ENCODE measurements at places on chromosomes 13 and 19. TPM values are rescaled to one million over a fixed set of nuclear protein-coding genes. Genes with fewer than 3 reads are reported as not detected.

GRCh38 chr19:6773323-6773931 lies 919 bp downstream of the VAV1 start:
- no peak for DNase-seq

GRCh38 chr19:573519-573825 lies 1.1 kb downstream of the BSG start:
- no peak for DNase-seq

DNA sequence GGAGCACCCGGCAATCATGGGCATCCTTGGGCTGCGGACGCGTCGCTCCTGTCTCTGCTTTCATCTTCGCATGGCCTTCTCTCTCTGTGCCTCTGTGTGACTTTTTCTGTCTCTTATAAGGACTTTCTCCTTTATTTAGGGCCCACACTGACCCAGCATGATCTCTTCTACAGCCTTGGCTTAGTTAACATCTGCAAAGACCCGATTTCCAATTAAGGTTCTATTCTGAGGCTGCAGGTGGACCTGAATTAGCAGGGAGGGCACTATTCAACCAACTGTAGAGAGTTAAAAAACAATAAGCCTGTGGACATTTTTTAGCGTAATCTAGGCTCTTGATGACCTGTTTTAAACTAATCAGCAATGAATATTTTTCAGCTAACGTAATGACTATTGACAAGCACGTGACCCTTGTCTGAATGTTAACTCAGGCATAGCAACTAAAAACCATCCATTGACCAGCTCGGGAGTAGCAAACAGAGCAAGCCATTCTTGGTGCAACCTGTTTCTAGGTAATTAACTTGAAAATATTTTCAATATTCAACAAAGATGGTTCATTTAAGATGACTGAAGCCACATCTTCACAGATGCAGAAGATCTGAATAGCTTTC lies 15.2 kb downstream of the F10 start:
- no peak for DNase-seq

DNA sequence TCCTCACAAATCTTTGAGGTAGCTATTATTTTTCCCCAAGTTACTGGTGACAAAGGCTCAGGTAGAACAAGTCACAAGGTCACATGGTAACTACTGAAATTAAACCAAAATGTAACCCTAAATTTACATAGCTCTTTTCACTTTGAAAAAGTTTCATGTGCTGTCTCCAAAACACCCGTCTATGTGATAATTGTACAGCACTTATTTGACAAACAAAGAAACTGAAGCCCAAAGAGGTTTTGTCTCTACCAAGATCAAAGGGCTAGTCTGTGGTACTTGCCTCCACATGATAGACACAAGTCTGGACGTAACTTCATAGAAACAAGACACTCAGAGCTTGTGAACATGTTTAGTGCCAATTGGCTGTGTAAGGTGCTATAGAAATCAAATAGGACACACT lies 108.3 kb downstream of the SACS start:
- no peak for DNase-seq

GRCh38 chr13:98108341-98108740 lies 34.6 kb upstream of the FARP1 start:
- DNase-seq, result no peak

DNA sequence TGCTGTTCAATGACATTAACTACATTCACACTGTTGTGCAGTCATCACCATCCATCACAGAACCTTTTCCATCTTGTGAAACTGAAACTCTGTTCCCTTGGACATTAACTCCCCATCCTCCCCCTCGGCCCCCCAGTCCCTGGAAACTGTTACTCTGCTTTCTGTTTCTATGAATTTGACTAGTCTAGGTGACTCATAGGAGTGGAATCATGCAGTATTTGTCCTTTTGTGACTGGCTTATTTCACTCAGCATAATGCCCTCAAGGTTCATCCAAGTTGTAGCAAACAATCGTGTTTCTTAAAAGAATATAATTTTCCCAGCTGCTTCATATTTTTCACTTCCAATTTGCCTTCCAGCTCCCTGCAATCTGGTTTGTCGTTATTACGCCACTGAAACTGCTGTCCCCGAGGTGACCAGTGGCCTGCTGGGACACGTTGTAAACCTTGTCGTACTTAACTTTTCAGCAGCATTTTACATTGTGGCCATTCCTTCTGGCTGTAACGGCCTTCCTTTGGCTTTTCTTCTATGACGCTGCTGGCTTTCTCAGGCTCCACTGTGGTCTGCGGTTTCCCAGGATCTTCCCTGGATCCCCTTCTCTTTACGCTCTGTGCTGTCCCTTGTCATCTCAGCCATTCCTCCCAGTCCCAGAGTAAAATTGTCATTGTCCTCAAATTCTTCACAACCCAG lies 74.0 kb downstream of the DHRS12 start:
- DNase-seq, result peak; percentile 78

- no peak for DNase-seq
These were observed 155.7 kb downstream of the ENOX1 start for GRCh38 chr13:43631106-43631505.

GRCh38 chr13:19178901-19179593 lies 2.6 kb downstream of the TUBA3C start:
- no peak for DNase-seq

GRCh38 chr13:67369895-67370660 lies 139.9 kb upstream of the PCDH9 start:
- DNase-seq, result no peak

- no peak for DNase-seq
These were observed 52.3 kb upstream of the GPR183 start for GRCh38 chr13:99359528-99359927.

DNA sequence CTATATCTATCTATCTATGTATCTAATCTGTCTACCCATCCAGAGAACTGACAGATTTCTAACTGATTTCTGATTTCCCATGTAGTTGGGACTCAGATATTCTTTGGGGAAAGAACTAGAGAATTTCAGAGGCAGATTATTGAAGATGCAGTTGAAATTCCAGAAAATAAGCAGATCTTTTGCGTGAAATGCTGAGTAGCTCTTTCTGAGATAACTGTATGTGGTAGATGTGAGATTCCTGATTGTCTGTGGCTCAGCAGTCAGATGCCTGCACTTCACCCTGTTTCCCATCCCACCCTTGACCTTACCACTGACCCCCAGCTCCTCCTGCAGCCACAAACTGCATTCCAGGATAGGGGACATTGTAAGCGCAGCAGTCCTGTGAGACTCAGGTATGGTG lies 61.5 kb downstream of the DGKH start:
- DNase-seq, result no peak

- DNase-seq, result no peak
These were observed 132.5 kb downstream of the ZNF675 start for GRCh38 chr19:23554548-23554947.

GRCh38 chr13:79456656-79457365 lies 24.1 kb upstream of the NDFIP2 start:
- DNase-seq, result no peak

- peak; percentile 59 for DNase-seq
These were observed 11.6 kb downstream of the NFILZ start for GRCh38 chr19:8641908-8642547.

- peak; percentile 65 for DNase-seq
These were observed 4.7 kb upstream of the MYBPC2 start for GRCh38 chr19:50427997-50428425.

GRCh38 chr19:28960986-28961705 lies 251.8 kb downstream of the UQCRFS1 start:
- DNase-seq, result no peak

DNA sequence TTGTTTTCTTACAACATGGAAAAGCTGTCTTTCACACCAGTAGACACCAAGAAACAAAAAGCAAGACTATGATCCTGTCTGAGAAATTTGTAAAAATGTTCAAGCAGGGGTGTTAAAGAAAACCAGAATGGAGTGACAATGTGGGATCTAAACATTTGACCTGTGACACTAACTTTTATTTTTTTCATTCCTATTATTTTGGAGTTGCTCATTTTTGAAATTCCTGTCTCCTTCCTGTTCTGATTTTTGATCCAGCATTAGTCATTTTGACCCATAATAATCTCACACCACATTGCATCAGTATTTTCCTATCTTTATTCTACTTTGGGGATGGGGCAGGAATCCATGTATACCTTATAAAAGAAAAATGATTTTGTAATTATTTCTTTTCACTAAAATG lies 164.2 kb downstream of the DLEU7 start:
- no peak for DNase-seq

GRCh38 chr13:101639711-101640110 lies 187.2 kb downstream of the ITGBL1 start:
- no peak for DNase-seq

- DNase-seq, result no peak
These were observed 7.6 kb downstream of the PIK3R2 start for GRCh38 chr19:18160493-18160970.

DNA sequence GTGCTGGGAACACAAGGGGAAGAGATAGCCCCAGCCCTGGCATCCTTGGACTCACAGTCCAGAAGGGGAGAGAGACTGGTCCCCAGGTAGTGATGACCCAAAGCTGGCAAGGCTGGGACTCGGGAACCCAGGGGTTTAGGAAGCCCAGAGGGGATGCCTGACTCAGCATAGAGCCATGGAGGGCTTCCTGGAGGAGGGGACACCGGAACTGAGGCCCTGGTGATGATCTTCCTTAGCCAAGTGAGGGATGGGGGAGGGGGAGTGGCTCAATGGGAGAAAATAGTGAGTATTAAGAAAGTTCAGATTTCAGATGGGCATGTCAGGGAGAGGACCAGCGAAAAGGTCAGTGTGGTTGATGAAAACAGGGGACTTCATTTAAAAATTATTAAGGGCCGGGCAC lies 26.8 kb downstream of the EXOC3L2 start:
- DNase-seq, result no peak

- DNase-seq, result peak; percentile 51
These were observed 23.3 kb downstream of the SERP2 start for GRCh38 chr13:44396701-44397580.

GRCh38 chr19:46718934-46719622 lies 2.2 kb upstream of the PRKD2 start:
- no peak for DNase-seq

DNA sequence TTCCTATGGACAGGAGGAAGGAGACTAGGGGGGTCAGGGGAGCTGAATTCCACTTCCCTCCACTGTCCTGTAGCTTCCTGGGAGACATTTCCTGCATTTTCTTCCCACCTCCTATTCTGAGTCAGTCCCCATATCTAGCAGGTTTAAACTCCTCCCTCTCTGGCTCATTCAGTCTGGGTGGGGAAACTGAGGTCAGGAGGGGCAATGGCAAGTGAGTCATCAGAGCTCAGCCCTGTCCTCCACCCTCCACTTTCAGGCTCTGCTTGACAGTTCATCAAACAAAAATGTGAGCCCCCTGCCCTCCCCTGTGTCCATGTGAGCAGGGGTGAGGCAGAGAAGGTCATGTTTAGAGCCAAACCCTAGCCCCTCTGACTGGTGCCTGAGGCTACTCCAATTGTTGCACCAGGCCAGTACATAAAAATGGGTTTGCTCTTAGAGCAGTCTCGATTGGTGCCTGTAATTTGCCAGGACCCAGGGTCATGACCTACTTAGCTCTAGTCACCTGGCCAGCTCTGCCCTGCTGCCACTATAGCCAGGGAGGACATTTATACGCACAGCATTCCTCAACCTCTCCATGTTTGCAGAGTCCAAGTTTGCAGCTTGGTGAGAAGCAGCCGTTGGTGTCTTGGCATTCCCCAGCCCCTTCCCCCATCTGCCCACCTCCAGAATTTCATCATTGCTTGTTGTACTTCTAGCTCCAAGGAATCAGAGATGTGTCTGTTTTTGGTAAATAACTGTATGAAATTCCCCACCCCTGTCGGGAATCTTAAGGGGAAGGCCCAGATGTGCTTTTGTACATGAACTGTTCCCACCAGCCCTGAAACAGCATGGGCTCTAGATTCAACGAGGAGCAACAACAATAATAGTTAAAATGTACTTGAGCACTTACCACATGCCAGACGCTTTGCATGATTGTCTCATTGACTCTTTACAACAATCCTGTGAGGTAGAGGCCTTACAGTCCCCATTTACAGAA lies 20.7 kb downstream of the SAMD4B start:
- DNase-seq, result no peak

GRCh38 chr13:42137856-42138537 lies 89.5 kb downstream of the DGKH start:
- DNase-seq, result no peak

DNA sequence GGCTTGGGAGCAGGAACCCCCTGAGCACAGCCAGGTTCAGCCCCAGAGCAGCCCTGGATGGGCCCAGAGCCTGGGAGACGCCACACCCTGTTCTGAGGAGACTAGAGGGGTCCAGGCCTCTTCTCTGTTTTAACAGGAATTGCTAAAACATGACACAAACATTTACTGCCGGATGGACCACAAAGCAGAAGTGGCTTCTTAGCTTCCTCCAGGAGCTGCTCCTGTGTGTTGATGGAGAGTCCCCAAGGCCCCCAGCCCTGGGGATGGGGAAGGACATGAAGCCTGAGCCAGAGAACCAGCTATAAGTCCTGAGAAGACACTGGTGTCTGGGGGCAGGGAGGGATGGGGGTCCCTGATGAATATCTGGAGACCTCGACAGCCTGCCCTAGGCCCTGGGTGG lies 14.6 kb downstream of the CEACAM3 start:
- DNase-seq, result no peak

- DNase-seq, result peak; percentile 62
These were observed 4.0 kb downstream of the TPGS1 start for GRCh38 chr19:511101-511851.

Gene SIGLECL1
- not detected for polyA plus RNA-seq

Gene ZNF284
- 2.8 TPM for polyA plus RNA-seq

Gene TMEM238
- 0.12 TPM for polyA plus RNA-seq

Gene ANGPTL8
- polyA plus RNA-seq, result not detected

Gene ERCC5
- 44.2 TPM for polyA plus RNA-seq

Gene RFPL4AL1
- polyA plus RNA-seq, result 0.47 TPM

Gene S1PR5
- polyA plus RNA-seq, result 1.1 TPM

Gene PRTN3
- 1.7 TPM for polyA plus RNA-seq

Gene TMEM91
- 6.5 TPM for polyA plus RNA-seq

Gene PGLYRP2
- polyA plus RNA-seq, result not detected

Gene CABP5
- polyA plus RNA-seq, result not detected

Gene FUT2
- 0.90 TPM for polyA plus RNA-seq

Gene KRTDAP
- polyA plus RNA-seq, result not detected
